Right lung (tissue), 10 donors: ENCODE measurements at places on chromosomes 16 and 17. TPM values are rescaled to one million over a fixed set of nuclear protein-coding genes. Genes with fewer than 3 reads are reported as not detected.

GRCh38 chr16:17211797-17212196 is 259.0 kb downstream of the XYLT1 start:
- DNase-seq: no peak

GRCh38 chr17:75830164-75831031 is 13.8 kb downstream of the UNC13D start:
- DNase-seq: no peak

GRCh38 chr17:77509599-77509998 is 368.8 kb downstream of the SEC14L1 start:
- no peak for DNase-seq

DNA sequence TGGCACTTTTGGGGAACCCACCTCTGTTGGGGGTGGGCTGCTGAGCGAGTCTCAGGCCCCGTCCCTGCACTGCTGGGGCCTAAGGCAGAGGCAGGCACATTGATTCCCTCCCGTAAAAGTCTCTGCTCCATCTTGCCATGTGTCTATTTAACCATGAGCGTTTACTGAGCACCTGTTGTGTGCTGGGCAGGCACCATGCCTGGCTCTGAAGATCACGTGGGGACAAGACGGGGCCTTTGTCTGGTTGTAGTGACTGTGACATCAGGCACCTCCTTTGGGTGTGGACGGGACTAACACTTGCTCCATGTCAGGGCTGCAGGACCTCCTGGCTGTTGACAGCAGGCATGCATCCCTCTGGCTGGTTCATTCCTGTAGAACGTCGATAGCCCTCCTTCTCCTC is 204.7 kb upstream of the CIBAR2 start:
- DNase-seq: no peak

DNA sequence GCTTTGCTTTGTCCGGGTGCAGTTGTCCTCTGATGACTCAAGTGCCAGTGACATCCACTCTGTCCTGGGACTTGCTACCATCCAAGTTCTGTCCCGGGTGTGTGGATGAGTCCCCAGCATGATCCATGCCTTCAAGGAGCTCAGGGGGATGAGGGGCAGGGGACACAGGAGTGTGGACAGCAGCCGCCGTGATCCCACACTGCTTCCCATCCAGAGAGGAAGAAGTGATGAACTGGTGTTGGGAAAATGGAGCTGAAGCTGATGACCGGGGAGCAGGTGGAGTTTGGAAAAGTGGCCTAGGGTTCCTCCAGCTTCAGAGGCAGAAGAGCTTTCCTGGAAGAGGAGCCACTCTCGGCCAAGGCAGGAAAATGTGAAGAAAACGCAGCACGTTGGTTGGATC is 249.6 kb upstream of the TNRC6C start:
- no peak for DNase-seq

- DNase-seq: no peak
Measured at GRCh38 chr16:55010492-55011160, 80.0 kb downstream of the IRX5 start.

Gene BCL6B
- polyA plus RNA-seq: 29.3 TPM
